ENCODE measurements at places on chromosomes 13 and 19. TPM values are rescaled to one million over a fixed set of nuclear protein-coding genes. Genes with fewer than 3 reads are reported as not detected.

DNA sequence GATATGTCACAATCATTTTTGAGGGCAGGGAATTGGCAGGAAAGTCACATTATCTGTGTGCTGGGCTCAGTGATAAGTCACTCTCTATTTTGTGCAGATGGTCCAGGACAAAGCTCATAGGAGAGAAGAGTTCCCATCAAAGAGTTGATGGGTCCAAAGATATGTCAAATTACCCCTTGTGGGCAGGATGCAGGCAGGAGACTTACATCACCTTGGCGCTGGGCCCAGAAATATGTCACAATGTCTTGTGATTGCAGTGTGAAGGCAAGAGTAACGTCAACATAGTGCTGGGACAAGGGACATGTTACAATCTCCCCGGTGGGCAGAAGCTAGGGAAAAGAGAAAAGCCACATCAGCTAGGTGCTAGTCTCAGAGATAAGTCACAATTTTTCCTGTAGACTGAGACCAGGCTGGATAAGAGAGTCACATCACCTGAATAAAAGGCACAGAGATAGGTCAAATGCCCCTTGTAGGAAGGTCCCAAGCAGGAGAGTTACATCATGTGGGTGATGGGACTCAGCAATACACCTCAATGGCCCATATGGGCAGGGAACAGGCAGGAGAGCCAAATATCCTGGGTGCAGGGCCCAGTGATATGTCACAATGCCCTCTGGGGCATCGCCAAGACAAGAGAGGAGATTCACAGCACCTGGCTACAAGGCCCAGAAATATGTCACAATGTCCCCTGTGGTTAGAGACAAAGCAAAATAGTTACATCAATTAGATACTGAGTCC lies 47.9 kb downstream of the ZNF99 start:
- no peak for DNase-seq

DNA sequence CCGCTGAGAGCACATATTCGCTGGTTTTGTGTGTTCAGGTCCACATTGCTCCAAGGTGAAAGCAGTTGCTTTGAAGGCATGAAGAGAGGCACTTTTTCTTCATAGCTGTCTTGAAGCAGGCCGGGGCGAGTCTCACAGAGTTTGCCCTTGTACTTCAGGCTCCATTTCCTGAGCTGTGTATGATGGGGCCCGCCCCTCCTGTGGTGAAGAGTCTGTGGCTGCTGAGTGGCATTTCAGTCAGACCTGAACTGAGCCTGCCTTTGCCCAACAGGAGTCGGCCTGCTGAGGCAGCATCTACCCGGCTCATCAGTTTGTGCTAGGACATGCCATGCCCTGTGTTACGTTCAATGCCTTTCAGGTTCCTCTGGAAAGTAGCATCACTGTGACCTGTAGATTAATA lies 44.4 kb upstream of the C1QTNF9 start:
- no peak for DNase-seq

Gene CNMD
- not detected for polyA plus RNA-seq

GRCh38 chr19:35714601-35715354 lies 3.0 kb upstream of the KMT2B start:
- DNase-seq = peak; percentile 33

GRCh38 chr19:5144545-5145179 lies 175.7 kb downstream of the KDM4B start:
- DNase-seq = no peak

GRCh38 chr13:47875201-47875600 lies 125.9 kb downstream of the SUCLA2 start:
- no peak for DNase-seq

DNA sequence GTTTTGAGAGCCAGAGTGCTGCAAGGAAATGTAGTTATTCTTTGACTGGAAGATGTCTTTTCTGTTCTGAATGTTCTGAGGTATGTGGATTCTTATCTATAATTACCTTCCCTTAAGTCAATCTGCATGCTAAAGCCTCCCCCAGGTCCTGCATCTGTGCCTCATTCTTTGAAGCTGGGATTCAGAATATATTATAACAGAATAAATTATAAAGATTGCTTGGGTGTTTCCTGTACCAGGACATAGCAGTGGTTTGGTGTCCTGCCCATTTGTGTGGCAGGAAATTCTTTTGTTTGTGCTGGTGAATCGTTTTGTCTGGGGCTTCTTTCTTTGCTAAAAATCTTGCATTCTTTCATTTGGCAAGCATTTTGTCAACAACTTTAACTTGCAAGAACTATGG lies 60.2 kb downstream of the ITGBL1 start:
- DNase-seq = no peak

Gene ZNF132
- polyA plus RNA-seq = not detected

Gene RINL
- 18.0 TPM for polyA plus RNA-seq

DNA sequence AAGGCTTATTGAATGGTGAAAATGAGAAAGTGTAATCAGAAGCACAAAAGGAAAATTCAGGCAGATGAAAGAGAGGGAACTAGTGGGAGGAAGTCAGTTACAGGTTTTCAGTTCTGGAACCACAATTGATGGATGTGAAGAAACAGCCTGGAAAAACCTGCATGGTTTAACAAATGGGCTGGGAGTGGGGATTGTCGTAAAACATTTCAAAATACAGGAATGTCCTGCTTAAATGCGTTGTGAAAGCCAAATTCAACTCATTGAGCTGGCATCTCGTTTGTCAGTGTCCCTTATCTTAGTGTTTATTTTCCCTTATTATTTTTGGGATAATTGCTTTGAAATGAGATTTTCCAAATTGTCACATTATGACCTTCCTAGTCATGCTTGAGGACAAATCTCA lies 106.5 kb upstream of the RFC3 start:
- no peak for DNase-seq

GRCh38 chr13:36857253-36857652 lies 38.2 kb downstream of the RFXAP start:
- no peak for DNase-seq

DNA sequence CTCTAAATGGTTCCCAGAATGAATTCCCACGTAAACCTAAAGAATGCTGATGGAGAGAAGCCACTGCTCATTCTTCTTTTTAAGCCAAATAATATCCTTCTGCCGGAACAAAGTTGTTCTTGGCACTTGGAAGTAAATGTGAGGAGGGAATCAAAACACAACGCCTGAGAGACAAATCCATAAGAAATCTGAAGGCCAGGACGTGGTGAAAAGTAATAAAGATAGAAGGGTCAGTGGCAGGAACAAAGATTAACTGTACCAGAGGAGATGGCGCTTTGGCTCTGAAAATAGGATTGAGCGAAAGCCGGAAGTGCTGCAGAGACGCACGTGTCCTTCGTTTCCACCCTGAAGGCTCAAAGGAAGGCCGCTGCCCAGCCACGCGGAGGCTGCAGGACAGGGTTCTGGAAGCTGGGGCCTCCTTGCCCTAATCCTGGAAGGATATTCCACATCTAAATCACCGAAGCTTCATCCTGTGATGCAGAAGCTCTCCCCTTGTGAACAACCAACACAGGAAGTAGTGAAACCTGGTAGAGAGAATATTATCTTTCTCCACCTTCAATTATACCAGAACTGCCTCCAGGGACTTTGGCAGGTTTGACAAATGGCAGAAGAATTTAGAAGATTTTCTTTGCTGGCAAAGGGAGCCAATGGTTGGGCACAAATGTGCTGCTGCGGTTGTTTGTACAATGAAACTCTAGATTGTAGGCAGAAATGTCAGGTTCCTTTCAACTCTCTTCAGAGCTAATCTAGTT lies 214.6 kb upstream of the SERP2 start:
- DNase-seq = no peak

- peak; percentile 26 for DNase-seq
Observed at GRCh38 chr13:50161052-50161451, 145.8 kb downstream of the KCNRG start.

- DNase-seq = peak; percentile 65
Observed at GRCh38 chr13:40064154-40065097, 409.0 kb downstream of the COG6 start.

GRCh38 chr13:105139380-105140285 lies 1395.8 kb downstream of the EFNB2 start:
- DNase-seq = peak; percentile 13

- peak; percentile 3 for DNase-seq
Observed at GRCh38 chr13:31797154-31797775, 57.9 kb downstream of the RXFP2 start.

Gene KANK3
- 0.73 TPM for polyA plus RNA-seq
